ENCODE measurements at places on chromosomes 3 and 15. TPM values are rescaled to one million over a fixed set of nuclear protein-coding genes. Genes with fewer than 3 reads are reported as not detected.

HACD3 gene
- total RNA-seq: 157 TPM

POMGNT2 gene
- 6.5 TPM for total RNA-seq

LRRIQ4 gene
- 0.15 TPM for total RNA-seq

CNTN6 gene
- 0.28 TPM for total RNA-seq

GOLGA6D gene
- total RNA-seq: 0.13 TPM

HRG gene
- total RNA-seq: not detected

CHST2 gene
- total RNA-seq: 0.64 TPM

NR2E3 gene
- not detected for total RNA-seq

ARPP21 gene
- not detected for total RNA-seq

GUCA1C gene
- not detected for total RNA-seq

SI gene
- total RNA-seq: not detected

KNL1 gene
- 40.3 TPM for total RNA-seq

NMB gene
- total RNA-seq: 15.1 TPM

RPS17 gene
- 1,732 TPM for total RNA-seq

ZPLD1 gene
- 0.17 TPM for total RNA-seq

CAMK2N2 gene
- 2.2 TPM for total RNA-seq

SLC6A6 gene
- total RNA-seq: 48.8 TPM

CADPS gene
- total RNA-seq: not detected

CTXND1 gene
- not detected for total RNA-seq

IDH2 gene
- 120 TPM for total RNA-seq

TAGLN3 gene
- total RNA-seq: not detected

CSPG4 gene
- 0.11 TPM for total RNA-seq

RASGRF1 gene
- 0.73 TPM for total RNA-seq

EIF2A gene
- total RNA-seq: 113 TPM

NUP210 gene
- 11.4 TPM for total RNA-seq

SLC15A2 gene
- 33.3 TPM for total RNA-seq

SNX22 gene
- total RNA-seq: 2.7 TPM

SKOR1 gene
- total RNA-seq: 0.37 TPM

LRRK1 gene
- total RNA-seq: 7.7 TPM

LSG1 gene
- 81.3 TPM for total RNA-seq

WDR93 gene
- not detected for total RNA-seq

MBD4 gene
- 43.7 TPM for total RNA-seq

NEO1 gene
- total RNA-seq: 63.7 TPM

SKIC8 gene
- 55.5 TPM for total RNA-seq

LMAN1L gene
- total RNA-seq: 0.80 TPM

CCDC39 gene
- total RNA-seq: not detected

ADAMTS17 gene
- 0.15 TPM for total RNA-seq

CDV3 gene
- total RNA-seq: 161 TPM
